ENCODE measurements at places on chromosomes 5 and 9. TPM values are rescaled to one million over a fixed set of nuclear protein-coding genes. Genes with fewer than 3 reads are reported as not detected.
A peak's percentile ranks its signal among the peaks of the same experiment; 100 is the strongest.

DNA sequence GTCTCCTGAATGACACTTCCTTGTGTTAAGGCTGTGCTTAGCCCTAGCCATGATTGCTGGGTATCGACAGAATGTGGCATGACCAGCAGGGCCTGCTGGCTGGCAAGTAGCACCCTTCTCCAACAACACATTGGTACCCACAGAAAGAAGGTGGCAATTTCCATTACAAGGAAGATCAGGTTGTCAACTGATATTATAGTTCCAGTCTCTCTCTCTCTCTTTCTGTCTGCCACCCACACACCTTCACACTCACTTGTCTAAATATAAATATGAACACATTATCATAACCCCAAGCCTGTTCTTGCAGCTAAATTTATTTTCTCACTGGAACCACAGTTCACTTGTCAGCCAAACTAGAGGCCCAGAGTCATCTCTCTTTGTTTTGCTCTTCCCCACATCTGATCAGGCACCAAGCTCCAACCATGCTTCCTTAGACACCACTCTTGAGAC lies 408.1 kb upstream of the PIK3R1 start:
- H3K27ac ChIP-seq, result no peak overlapping the region
- no peak overlapping the region for H3K4me3 ChIP-seq
- no peak for DNase-seq
- no peaks in the 10 kb centered on the region for H3K36me3 ChIP-seq

DNA sequence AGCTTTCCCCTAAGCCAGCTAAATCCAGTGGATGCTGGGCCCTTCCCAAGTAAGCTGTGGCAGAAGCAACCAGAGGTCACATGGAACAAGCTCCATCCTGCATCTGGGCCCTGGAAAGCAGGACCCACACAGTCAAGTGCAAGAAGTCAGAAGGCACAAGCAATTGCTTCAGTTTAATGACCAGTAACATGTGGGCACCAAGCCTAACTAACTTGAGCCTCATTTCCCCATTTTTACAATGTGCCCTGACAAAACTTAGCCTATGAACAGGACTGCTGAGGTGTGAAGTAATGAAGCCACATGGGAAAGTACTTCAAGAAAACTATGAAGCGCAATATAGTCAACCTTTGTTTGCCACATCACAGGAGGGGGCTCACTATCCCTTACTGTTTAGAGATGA lies 90.5 kb downstream of the TLE1 start:
- peaks cover 39% of the 10 kb centered on the region for H3K36me3 ChIP-seq
- no peak overlapping the region for H3K4me3 ChIP-seq
- no peaks in the 10 kb centered on the region for H3K4me1 ChIP-seq
- no peaks in the 10 kb centered on the region for H3K27me3 ChIP-seq
- H3K27ac ChIP-seq, result no peak overlapping the region

DNA sequence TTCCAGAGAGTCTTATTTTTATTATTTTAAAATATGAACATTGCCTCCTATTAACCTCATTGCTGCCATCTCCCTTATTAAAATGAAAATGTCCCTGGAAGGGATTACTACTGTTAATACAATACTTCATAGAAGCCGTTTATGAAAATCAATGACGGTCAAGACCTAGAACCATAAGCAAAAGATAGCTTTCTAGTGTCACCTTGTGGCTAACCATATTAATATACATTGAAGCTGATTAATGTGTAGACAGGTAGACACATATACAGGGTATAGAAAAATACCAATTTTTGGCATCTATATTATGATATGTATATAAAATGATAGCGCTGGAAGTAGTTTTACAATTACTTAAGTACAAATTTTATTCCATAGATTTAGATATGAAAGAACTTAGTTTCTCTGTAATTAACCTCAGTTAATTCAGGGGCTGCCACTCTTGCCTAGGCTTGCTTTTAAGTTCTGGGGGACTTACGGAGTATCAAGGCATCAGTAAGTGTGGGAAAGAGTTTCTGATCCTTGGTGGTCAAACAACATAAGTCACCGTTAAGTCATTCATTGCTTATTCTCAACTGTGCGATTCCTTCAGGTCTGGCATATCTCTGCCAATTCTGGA lies 2.5 kb upstream of the YTHDC2 start:
- peak; percentile 20 for DNase-seq
- peaks cover 5% of the 10 kb centered on the region for H3K4me1 ChIP-seq
- peaks cover 8% of the 10 kb centered on the region for H3K27me3 ChIP-seq
- no peaks in the 10 kb centered on the region for H3K36me3 ChIP-seq
- no peak overlapping the region for H3K27ac ChIP-seq

- no peak overlapping the region for H3K27ac ChIP-seq
- no peaks in the 10 kb centered on the region for H3K36me3 ChIP-seq
- H3K27me3 ChIP-seq, result no peaks in the 10 kb centered on the region
- H3K4me3 ChIP-seq, result no peak overlapping the region
- no peak for DNase-seq
- no peaks in the 10 kb centered on the region for H3K4me1 ChIP-seq
Measured at GRCh38 chr9:100869326-100869725, 159.2 kb upstream of the PLPPR1 start.

DNA sequence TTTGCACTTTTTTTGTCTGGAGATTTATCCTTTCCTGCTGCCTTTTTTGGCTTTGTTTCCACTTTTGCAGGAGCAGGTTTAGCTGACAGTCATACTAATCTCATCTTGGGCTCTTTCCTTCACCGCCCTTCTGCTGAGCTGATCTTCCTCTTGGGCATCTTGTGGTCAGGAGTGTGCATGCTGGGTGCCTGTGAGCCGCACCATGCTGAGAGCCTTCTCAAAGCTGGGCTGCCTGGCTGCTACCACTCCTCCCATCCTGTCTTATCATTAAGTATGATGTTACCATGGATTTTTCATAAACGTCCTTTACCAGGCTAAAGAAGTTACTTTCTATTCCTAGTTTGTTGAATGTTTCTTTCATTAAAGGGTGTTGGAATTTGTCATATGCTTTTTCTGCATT lies 49.5 kb upstream of the MCCC2 start:
- no peak overlapping the region for H3K4me3 ChIP-seq
- DNase-seq, result no peak
- H3K27me3 ChIP-seq, result no peaks in the 10 kb centered on the region
- peaks cover 31% of the 10 kb centered on the region for H3K36me3 ChIP-seq
- H3K27ac ChIP-seq, result no peak overlapping the region

GRCh38 chr5:155025895-155026294 lies 12.3 kb downstream of the KIF4B start:
- H3K36me3 ChIP-seq, result no peaks in the 10 kb centered on the region
- no peaks in the 10 kb centered on the region for H3K27me3 ChIP-seq
- H3K27ac ChIP-seq, result no peak overlapping the region
- H3K4me3 ChIP-seq, result no peak overlapping the region

GRCh38 chr5:68542207-68542606 lies 326.7 kb downstream of the PIK3R1 start:
- no peak overlapping the region for H3K4me3 ChIP-seq
- no peaks in the 10 kb centered on the region for H3K36me3 ChIP-seq
- no peak overlapping the region for H3K27ac ChIP-seq
- no peak for DNase-seq
- no peaks in the 10 kb centered on the region for H3K27me3 ChIP-seq
- no peaks in the 10 kb centered on the region for H3K4me1 ChIP-seq

DNA sequence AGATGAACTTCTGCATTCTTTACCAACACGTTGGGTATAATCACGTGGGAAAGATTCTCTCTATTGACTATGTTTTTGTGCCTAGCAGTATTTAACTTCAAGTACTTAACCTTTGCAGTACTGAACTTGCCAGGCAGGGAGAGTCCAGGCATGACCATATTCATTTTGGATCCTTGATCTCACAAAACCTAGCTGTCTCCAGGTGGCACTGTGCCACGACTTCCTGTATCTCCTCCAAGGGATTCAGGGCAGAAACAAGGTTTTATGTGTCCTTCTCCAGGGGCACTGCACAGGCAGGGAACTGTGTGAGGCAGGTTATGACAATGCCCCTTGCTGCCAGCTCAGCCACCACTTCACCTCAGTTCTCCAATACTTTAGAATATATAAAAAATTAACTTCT lies 11.7 kb upstream of the IFNA5 start:
- H3K27me3 ChIP-seq, result peaks cover 5% of the 10 kb centered on the region
- no peak overlapping the region for H3K4me3 ChIP-seq
- no peaks in the 10 kb centered on the region for H3K4me1 ChIP-seq
- H3K36me3 ChIP-seq, result peaks cover 3% of the 10 kb centered on the region

DNA sequence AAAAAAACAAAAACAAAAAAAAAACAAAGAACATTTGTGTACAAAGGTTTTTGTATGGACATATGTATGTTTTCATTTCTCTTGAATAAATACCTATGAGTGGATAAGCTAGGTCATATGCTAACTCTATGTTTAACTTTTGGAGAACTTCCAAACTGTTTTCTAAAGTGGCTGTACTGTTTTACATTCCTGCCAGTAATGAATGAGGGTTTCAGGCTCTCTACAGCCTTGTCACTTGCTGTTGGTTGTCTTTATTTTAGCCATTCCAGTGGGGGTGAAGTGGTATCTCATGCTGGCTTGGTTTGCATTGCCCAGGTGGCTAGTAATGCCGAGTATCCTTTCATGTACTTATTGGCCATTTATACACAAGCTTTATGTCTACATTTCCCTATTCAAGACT lies 9.1 kb upstream of the TRIO start:
- no peaks in the 10 kb centered on the region for H3K36me3 ChIP-seq
- no peaks in the 10 kb centered on the region for H3K4me1 ChIP-seq
- peaks cover 1% of the 10 kb centered on the region for H3K27me3 ChIP-seq
- H3K27ac ChIP-seq, result no peak overlapping the region
- no peak overlapping the region for H3K4me3 ChIP-seq

DNA sequence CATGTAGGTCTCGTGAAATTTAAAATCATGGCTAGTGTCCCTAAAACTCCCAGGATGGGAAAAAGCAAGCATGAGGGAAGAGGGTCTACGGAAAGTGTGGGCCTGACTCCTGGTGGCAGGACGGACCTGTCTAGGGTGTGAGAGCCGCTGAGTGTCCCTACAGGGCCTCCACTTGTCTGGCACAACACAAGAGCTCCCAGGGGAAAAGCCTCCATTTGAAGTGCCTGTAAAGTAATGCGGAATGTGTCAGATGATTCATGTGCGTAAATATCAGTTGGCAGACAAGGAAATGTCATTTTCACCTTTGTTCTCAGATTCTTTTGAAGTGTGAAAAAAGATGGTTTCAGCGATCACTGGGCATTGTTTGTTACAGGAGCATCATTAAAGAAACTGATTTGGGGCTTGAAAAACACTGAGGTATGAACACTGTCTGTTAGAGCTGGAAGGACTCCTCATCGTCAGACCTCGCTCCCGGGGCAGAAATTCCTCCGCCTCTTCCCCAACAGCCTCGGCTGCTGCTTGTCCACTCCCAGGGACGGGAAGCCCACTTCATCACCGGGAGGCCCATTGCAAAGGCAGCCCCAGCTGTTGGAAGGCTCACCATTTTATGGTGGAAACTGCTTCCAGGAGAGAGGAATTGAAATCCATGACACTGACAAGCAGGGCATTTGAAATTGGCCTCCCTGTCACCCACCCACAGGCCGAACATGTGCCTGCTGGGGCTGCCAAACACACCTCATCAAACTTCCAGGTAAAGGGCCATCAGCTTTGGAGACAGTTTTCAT lies 240.8 kb downstream of the FSTL4 start:
- no peaks in the 10 kb centered on the region for H3K4me1 ChIP-seq
- no peak overlapping the region for H3K27ac ChIP-seq
- DNase-seq, result no peak
- H3K4me3 ChIP-seq, result no peak overlapping the region
- H3K36me3 ChIP-seq, result no peaks in the 10 kb centered on the region

- H3K27me3 ChIP-seq, result no peaks in the 10 kb centered on the region
- H3K4me1 ChIP-seq, result peaks cover 48% of the 10 kb centered on the region
- DNase-seq, result peak; percentile 95
- peak overlapping the region; percentile 33 for H3K4me3 ChIP-seq
Measured at GRCh38 chr9:114804505-114804904, 1.3 kb downstream of the TNFSF15 start.

DNA sequence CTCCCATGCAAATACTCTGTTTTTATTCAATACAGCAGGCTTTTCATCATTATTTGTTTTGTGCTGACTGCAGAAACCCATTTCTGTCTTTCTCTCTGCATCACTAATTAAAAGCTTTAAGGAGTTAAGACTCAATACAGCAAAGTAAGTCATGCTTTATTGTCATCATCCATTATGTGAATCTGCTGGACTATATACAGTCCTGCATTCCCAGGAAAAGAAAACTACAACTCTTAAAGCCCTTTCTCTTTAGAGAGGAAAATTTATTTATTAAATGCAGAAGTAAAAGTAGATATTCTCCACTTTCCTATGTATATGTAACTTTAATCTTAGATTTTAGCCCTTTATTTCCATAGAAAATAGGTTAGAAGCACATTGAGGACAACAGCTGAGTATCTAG lies 706.6 kb upstream of the RGMB start:
- no peak for DNase-seq
- no peaks in the 10 kb centered on the region for H3K36me3 ChIP-seq
- H3K4me1 ChIP-seq, result no peaks in the 10 kb centered on the region
- H3K27ac ChIP-seq, result no peak overlapping the region
- no peak overlapping the region for H3K4me3 ChIP-seq

DNA sequence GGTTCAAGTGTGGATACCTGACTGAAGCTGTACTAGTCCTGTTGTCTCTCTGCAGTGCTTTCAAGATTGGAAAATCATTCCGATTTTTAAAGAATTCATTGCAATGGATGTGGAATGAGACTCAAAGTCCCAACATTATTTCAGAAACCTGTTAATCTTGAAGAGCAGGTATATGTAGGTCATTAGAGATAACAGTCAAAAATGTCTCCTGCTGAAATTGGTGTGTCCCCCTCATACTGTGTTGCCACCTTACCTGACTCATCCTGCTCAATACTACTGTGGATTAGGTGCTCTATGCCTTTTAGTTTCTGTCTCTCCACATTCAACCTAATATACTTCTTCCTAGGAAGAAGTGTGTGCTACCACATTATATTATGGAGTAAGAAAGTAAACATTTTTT lies 91.1 kb upstream of the NR3C1 start:
- no peak for DNase-seq
- no peak overlapping the region for H3K27ac ChIP-seq
- no peaks in the 10 kb centered on the region for H3K4me1 ChIP-seq

DNA sequence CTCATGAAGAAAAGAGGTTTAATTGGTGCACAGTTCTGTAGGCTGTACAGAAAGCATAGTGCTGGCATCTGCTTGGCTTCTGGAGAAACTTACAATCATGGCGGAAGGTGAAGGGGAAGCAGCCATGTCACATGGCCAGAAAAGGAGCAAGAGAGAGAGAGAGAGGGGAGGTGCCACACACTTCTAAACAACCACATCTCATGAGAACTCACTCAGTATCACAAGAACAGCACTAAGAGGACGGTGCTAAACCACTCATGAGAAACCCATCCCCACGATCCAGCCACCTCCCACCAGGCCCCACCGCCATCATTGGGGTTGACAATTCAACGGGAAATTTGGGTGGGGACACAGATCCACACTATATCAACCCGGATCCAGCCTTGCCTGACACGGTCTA lies 28.8 kb upstream of the IER5L start:
- no peak for DNase-seq
- H3K27me3 ChIP-seq, result no peaks in the 10 kb centered on the region
- no peaks in the 10 kb centered on the region for H3K36me3 ChIP-seq
- peaks cover 18% of the 10 kb centered on the region for H3K4me1 ChIP-seq
- no peak overlapping the region for H3K4me3 ChIP-seq

Gene SLCO6A1
- 0.13 TPM for polyA plus RNA-seq

Gene ANAPC2
- 47.0 TPM for polyA plus RNA-seq

Measured in large intestine (tissue), 12 donors.